ENCODE measurements at places on chromosomes 4 and X.
A peak's percentile ranks its signal among the peaks of the same experiment; 100 is the strongest.

GRCh38 chrX:140090800-140091124, 125.4 kb upstream of the CXorf66 start:
- no peaks in the 10 kb centered on the region for H3K36me3 ChIP-seq
- no peak overlapping the region for H3K27ac ChIP-seq
- H3K27me3 ChIP-seq, result no peaks in the 10 kb centered on the region
- H3K4me3 ChIP-seq, result peak overlapping the region; percentile 50
- H3K4me1 ChIP-seq, result no peaks in the 10 kb centered on the region

- H3K27ac ChIP-seq, result no peak overlapping the region
- no peaks in the 10 kb centered on the region for H3K4me1 ChIP-seq
- no peaks in the 10 kb centered on the region for H3K36me3 ChIP-seq
- DNase-seq, result no peak
These were observed 12.5 kb upstream of the HS3ST1 start for GRCh38 chr4:11441194-11441556.

DNA sequence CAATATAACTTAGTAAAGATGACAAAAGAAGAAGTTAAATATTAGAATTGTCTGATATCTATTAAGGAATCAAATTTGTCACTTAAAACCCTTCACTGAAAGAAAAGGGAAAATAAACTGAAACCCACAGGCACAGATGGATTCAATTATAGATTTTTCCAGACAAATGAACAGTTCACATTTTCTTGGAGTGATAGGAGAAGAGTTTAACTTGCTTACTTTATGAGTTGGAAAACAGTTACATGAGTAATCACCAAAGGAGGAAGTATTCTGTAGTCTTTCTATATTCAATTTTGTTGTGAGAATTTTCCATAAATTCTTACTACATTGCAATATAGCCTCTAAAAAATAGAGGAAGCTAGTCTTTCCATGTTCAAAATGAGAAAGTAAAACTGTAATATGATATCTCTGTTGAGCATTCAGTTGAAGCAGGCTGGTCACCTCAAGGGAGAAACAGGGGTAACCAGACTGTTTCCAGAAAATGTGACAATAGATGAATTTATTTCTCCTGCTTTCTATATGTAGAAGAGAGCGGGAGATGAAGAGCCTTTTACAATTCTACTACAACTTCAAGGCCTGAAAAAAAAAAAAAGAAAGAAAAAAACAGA, 330.3 kb upstream of the EPHA5 start:
- no peak overlapping the region for H3K4me3 ChIP-seq

DNA sequence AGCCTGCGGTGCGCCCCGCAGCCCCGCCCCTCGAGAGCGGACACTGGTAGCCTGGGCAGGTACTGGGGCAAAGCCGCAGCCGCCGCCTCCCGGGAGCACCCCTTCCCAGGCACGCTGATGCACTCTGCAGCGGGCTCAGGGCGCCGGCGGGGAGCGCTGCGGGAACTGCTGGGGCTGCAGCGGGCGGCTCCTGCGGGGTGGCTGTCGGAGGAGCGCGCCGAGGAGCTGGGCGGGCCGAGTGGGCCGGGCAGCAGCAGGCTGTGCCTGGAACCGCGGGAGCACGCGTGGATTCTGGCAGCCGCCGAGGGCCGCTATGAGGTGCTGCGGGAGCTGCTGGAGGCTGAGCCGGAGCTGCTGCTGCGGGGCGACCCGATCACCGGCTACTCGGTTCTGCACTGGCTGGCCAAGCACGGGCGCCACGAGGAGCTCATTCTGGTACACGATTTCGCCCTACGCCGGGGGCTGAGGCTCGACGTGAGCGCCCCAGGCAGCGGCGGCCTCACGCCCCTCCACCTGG, 401 bp downstream of the SOWAHD start:
- H3K4me1 ChIP-seq, result no peaks in the 10 kb centered on the region
- no peak overlapping the region for H3K27ac ChIP-seq
- no peak for DNase-seq
- no peaks in the 10 kb centered on the region for H3K36me3 ChIP-seq
- H3K4me3 ChIP-seq, result peak overlapping the region; percentile 62
- no peaks in the 10 kb centered on the region for H3K27me3 ChIP-seq

- no peaks in the 10 kb centered on the region for H3K27me3 ChIP-seq
- H3K4me1 ChIP-seq, result no peaks in the 10 kb centered on the region
- no peaks in the 10 kb centered on the region for H3K36me3 ChIP-seq
- no peak overlapping the region for H3K4me3 ChIP-seq
- no peak overlapping the region for H3K27ac ChIP-seq
These were observed 51.2 kb upstream of the KLF3 start for GRCh38 chr4:38612646-38613414.

- no peaks in the 10 kb centered on the region for H3K36me3 ChIP-seq
- peaks cover 9% of the 10 kb centered on the region for H3K4me1 ChIP-seq
- H3K27me3 ChIP-seq, result no peaks in the 10 kb centered on the region
- no peak overlapping the region for H3K4me3 ChIP-seq
- no peak for DNase-seq
These were observed 2.6 kb downstream of the ALPK1 start for GRCh38 chr4:112299721-112300120.

GRCh38 chr4:78671903-78672815, 104.0 kb upstream of the BMP2K start:
- H3K27me3 ChIP-seq, result no peaks in the 10 kb centered on the region

DNA sequence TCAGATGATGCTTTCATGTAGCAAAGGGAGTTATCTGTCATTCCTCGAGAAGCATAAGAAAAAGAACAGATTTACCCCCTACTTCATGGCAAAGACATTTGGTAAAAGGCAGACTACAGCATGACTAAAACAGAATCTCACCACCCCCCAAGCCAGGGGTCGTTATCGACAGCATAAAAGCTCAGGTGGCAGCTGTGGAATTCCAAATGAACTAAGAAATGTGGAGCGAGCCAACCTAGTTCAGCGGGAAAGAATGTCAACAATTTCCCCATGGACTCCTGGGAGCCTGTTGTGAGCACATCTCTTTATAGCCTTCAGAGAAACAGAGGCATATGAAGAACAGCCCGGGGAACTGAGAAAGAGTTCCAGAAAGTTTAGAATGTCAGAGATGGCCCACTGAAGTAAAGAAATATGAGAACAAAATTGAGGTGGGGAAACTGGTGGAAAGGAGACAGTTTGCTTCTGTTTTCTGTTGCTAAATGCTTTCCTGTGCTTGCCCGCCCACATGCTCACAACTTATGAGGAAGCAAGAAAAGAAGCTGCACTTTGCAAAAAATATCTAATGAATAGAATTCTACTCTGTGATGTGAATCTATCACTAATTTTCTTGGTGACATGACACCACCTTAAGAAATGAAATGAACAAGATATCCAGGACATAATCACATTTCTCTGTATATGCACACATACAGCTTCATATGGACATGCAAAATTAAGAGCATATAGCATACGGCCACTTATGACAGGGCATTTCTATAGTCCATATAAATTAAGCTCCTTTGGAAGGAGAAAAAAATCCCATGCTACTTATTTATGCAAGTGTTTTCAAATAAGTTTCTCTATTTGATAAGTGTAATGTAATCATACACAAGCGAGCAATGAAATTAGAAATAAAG, 135.3 kb upstream of the MID1 start:
- no peaks in the 10 kb centered on the region for H3K36me3 ChIP-seq
- DNase-seq, result no peak
- no peaks in the 10 kb centered on the region for H3K27me3 ChIP-seq
- no peak overlapping the region for H3K4me3 ChIP-seq
- H3K4me1 ChIP-seq, result peaks cover 5% of the 10 kb centered on the region

- no peaks in the 10 kb centered on the region for H3K27me3 ChIP-seq
- no peak for DNase-seq
- peaks cover 8% of the 10 kb centered on the region for H3K4me1 ChIP-seq
- peaks cover 5% of the 10 kb centered on the region for H3K36me3 ChIP-seq
- peak overlapping the region; percentile 99 for H3K4me3 ChIP-seq
These were observed 340 bp downstream of the HNRNPD start for GRCh38 chr4:82373486-82373815.

DNA sequence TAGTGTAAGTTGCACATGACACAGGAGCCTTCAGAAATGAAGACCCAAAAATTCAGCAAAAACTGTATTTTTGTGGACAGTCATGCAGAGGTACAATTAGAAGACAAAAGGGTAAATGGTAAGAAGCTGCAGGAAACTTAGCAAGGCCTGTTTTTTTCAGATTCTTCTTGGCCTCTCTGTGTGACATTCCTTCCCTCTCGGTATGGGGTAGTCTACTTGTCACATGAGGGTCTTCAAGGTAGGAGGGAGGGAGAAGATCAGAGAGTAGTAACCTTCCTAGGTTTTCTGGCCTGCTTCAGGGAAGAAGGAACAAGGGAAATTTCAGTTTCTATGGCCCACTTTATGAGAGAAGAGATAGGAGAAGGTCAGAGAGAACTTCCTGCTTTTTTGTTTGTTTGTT, 230.4 kb upstream of the PPP1R2C start:
- no peak overlapping the region for H3K4me3 ChIP-seq
- H3K27ac ChIP-seq, result no peak overlapping the region
- H3K36me3 ChIP-seq, result no peaks in the 10 kb centered on the region
- H3K27me3 ChIP-seq, result no peaks in the 10 kb centered on the region

- H3K36me3 ChIP-seq, result no peaks in the 10 kb centered on the region
- no peak for DNase-seq
- H3K27me3 ChIP-seq, result no peaks in the 10 kb centered on the region
- no peak overlapping the region for H3K4me3 ChIP-seq
These were observed 52.1 kb downstream of the SEL1L3 start for GRCh38 chr4:25810461-25811373.

- H3K36me3 ChIP-seq, result no peaks in the 10 kb centered on the region
- no peaks in the 10 kb centered on the region for H3K4me1 ChIP-seq
- no peak overlapping the region for H3K4me3 ChIP-seq
- no peaks in the 10 kb centered on the region for H3K27me3 ChIP-seq
- H3K27ac ChIP-seq, result no peak overlapping the region
These were observed 8.1 kb upstream of the TEX13A start for GRCh38 chrX:105228602-105229001.

DNA sequence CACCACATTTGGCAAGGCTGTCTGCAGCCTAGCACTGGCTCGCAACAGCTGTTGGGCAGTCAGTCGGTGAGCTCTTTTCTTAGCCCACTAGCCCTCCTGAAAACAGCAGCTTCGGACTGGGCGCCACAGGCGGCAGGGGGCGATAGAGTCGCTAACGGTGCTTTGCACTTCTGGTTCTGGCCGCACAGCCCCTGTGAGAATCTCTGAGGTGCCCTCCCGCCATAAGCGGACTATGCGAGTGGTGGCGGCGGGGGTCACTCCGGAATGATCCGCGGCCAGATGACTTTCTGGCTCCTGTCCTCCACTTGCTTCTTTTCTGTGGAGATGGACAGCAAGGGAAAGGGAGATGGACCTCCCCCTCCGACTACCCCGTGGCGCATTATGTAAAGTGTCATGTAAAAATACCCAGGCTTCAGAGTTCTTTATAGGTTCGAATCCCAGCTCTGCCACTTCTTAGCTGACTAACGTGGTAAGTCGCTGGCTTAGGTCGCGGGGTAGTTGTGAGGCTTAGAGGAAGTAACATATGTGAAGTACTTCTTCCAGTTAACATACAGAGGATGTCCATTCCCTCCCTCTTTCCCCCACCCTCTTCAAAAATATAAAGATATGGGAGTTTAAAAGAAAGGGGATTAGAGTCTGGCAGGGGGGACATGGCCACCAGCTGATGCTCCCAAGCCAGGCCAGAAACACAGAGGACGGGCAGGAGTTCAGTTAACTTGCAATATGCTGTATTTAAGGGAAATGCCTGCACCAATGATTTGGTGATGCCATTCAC, 11.0 kb downstream of the ARHGAP36 start:
- H3K27me3 ChIP-seq, result no peaks in the 10 kb centered on the region
- no peaks in the 10 kb centered on the region for H3K4me1 ChIP-seq
- no peak overlapping the region for H3K27ac ChIP-seq
- no peak overlapping the region for H3K4me3 ChIP-seq
- H3K36me3 ChIP-seq, result no peaks in the 10 kb centered on the region

DNA sequence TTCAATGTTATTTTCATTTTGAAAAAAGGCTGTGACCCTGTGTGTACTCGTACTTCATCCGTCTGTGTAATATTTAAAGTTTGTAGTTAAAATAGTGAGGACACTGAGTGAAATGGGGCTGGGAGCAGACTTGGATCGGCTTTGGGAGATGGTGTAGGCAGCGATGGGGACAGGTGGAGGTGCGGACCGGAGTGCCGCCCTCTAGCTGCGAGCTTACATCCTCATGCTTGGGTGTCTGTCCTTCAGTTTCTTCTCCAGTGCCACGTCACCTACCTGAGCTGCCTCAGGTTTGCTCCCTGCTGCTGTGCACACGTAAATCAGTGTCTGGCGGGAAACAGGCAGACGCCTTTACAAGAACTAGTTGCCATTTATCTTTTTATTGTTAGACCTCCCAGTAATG, 146.1 kb downstream of the GPR143 start:
- no peaks in the 10 kb centered on the region for H3K36me3 ChIP-seq
- no peak overlapping the region for H3K27ac ChIP-seq
- H3K4me1 ChIP-seq, result no peaks in the 10 kb centered on the region
- no peak overlapping the region for H3K4me3 ChIP-seq
- no peaks in the 10 kb centered on the region for H3K27me3 ChIP-seq

DNA sequence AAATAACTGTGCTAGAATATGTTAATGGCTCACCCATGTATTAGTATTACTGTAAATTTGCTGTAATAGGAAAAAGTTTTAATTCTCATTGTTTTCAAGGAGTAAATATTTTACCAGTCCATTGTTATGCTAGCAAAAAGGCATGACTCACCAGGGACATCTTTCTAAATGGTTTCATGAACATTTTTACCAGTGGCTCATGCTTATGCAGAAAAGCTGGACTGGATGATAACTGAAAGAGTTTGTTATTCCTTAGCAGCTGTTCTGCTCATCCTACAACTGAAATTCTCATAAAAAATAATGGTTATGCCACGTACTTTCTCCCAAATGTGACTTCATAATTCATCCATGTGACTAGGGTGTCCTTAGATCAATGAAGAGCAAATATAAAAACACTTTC, 111.9 kb upstream of the PCDH18 start:
- H3K27me3 ChIP-seq, result no peaks in the 10 kb centered on the region
- H3K36me3 ChIP-seq, result no peaks in the 10 kb centered on the region
- H3K4me3 ChIP-seq, result no peak overlapping the region
- no peak overlapping the region for H3K27ac ChIP-seq
- no peak for DNase-seq

- peak overlapping the region; percentile 83 for H3K4me3 ChIP-seq
- H3K36me3 ChIP-seq, result peaks cover 4% of the 10 kb centered on the region
- no peak for DNase-seq
- H3K27me3 ChIP-seq, result no peaks in the 10 kb centered on the region
These were observed 1.1 kb downstream of the UBE2D3 start for GRCh38 chr4:102826105-102826889.

DNA sequence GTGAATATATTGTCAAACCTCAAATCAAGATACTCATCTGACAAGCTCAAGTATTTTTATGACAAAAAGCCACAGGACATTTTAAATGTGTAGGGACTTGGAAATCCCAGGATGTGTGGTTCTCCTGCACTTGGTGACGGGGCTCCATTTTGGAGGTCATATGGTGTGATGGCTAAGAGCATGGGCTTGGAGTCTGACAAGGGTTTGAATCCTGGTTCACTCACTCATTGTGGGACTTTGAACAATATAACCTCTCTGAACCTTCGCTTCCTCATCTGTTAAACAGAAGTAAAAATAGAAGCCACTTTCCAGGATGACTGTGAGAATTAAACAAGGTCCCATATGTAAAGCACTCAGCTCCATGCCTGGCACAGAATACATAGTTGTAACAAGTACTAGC, 99.6 kb downstream of the SMIM20 start:
- no peak for DNase-seq
- no peak overlapping the region for H3K4me3 ChIP-seq
- H3K27ac ChIP-seq, result no peak overlapping the region
- H3K36me3 ChIP-seq, result no peaks in the 10 kb centered on the region
- no peaks in the 10 kb centered on the region for H3K27me3 ChIP-seq
